ENCODE measurements at places on chromosomes 16 and 17. TPM values are rescaled to one million over a fixed set of nuclear protein-coding genes. Genes with fewer than 3 reads are reported as not detected.

The SLC5A10 gene
- total RNA-seq: 0.05 TPM

DNA sequence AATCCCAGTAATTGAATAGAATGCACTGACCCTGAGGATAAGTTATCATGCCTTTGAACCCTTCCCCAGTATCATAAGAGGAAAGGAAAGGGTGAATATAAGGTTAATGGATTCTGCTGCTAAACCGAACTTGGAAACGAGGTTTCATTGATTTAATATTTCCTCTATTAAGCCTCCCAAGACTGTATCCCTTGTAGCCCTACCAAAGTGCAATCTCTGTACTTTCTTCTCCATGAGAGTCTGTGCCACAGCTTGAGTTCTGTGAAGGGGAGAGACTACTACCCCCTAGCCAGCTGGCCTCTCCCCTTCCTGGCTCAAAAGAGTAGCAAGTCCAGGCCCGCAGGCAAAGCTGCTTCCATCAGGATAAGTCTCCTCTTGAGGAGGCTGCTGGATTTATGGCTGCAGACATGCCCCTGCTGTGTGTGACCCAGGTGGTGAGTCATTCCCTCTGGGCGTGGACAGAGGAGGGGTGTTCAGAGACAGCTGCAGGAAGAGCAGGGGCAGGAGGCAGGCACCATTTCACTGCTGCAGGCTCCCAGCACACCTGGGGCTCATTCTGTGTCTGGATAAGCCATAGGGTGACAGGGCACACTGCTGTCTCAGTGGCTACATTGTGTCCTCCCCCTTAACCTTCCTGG is 58.4 kb downstream of the TOM1L2 start:
- peak; percentile 25 for DNase-seq

GRCh38 chr17:977166-977565 is 2.4 kb downstream of the NXN start:
- DNase-seq: no peak

DNA sequence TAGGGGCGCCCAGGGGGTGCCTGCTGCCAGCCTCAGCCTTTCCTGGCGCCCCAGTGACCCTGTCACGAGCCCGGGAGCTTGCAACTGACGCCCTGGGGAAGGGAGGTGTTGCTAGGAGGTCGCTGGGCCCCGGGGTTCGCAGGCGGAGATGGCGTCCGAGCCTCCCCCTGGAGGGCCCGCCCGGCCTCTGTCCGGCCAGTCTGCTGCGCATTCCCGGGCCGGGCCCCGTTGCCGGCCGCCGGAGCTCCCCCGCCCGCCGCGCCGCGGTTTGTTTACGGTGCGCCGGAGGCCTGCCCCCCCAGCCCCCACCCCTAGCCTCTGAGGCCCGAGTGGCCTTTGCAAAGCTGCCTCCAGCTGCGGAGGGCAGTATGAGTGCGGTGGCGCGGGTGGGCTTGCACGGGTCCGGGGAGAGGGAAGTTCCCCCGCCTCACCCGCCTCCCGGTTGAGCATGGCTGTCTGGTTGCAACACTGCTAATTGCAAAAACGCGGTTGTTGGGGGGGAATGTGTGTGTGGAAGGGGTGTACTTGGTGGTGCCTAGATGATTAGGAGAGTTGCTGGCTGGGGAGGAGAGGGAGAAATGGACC is 514 bp downstream of the THRA start:
- no peak for DNase-seq

The ERN2 gene
- 0.42 TPM for total RNA-seq
